ENCODE measurements at places on chromosomes 5 and 9.

DNA sequence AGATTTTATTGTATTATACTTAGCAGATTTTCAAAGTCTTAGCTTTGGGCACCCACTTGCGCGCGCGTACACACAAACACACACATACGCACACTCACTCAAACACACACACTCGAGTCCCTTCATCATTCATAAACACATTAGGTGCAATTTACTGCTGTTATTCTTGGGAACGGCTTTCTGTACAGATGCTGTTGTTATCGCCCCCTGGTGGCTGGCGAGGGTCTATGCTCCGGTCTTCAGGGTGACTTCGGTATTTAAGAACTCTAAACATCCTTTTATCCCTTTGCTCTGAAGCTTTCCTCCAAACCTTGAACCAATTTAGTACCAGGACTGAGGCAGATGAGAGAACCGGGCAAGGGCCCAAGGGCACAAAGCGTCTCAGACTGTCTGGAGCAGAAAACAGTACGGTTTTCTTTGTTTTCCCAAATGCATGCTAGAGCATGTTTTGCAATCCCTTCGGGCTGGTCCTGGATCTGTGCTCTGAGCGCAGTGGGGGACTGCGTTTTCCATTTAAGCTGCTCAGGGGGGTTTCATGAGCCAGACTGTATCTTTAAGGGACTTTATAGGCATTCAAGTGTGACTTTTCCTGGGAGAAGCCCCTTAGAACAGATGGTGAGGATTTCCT is 1.7 kb upstream of the SLIT3 start:
- H3K27ac ChIP-seq = no peak overlapping the region
- peak; percentile 1 for DNase-seq
- no peak overlapping the region for H3K4me3 ChIP-seq
- H3K36me3 ChIP-seq = no peaks in the 10 kb centered on the region

GRCh38 chr5:38258319-38259061 is at the start of gene EGFLAM:
Gene EGFLAM (plus strand): TSS chr5:38258559. CDS start chr5:38258755, 196 bp downstream.
- peaks cover 57% of the 10 kb centered on the region for H3K27me3 ChIP-seq
- H3K4me3 ChIP-seq = peak within 1 kb of the TSS; percentile 43
- no peak for DNase-seq
- H3K4me1 ChIP-seq = peaks cover 20% of the 10 kb centered on the region
- no peaks in the 10 kb centered on the region for H3K36me3 ChIP-seq
- no peak within 1 kb of the TSS for H3K27ac ChIP-seq

GRCh38 chr5:142852416-142853198 is 82.4 kb downstream of the ARHGAP26 start:
- H3K27ac ChIP-seq = no peak overlapping the region
- H3K36me3 ChIP-seq = no peaks in the 10 kb centered on the region
- H3K27me3 ChIP-seq = no peaks in the 10 kb centered on the region
- peaks cover 78% of the 10 kb centered on the region for H3K4me1 ChIP-seq

DNA sequence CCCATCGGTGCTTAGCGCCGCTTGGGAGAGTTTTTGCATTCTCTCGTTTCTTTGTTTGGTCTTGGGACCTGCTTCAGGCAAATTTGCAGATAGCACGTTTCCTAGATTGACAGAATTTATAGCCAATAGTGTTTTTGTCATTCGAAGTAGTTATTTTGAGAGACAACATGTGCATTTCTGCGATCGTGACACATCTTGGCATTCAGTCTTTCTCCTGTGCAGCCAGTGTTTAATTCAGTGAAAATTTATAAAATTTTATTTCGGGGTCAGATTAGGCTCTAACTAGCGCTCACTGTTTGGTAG is 830 bp downstream of the PRRC1 start:
- peak; percentile 62 for DNase-seq
- peaks cover 43% of the 10 kb centered on the region for H3K4me1 ChIP-seq
- peak overlapping the region; percentile 66 for H3K27ac ChIP-seq
- H3K27me3 ChIP-seq = no peaks in the 10 kb centered on the region
- H3K4me3 ChIP-seq = peak overlapping the region; percentile 90
- H3K36me3 ChIP-seq = peaks cover 21% of the 10 kb centered on the region

DNA sequence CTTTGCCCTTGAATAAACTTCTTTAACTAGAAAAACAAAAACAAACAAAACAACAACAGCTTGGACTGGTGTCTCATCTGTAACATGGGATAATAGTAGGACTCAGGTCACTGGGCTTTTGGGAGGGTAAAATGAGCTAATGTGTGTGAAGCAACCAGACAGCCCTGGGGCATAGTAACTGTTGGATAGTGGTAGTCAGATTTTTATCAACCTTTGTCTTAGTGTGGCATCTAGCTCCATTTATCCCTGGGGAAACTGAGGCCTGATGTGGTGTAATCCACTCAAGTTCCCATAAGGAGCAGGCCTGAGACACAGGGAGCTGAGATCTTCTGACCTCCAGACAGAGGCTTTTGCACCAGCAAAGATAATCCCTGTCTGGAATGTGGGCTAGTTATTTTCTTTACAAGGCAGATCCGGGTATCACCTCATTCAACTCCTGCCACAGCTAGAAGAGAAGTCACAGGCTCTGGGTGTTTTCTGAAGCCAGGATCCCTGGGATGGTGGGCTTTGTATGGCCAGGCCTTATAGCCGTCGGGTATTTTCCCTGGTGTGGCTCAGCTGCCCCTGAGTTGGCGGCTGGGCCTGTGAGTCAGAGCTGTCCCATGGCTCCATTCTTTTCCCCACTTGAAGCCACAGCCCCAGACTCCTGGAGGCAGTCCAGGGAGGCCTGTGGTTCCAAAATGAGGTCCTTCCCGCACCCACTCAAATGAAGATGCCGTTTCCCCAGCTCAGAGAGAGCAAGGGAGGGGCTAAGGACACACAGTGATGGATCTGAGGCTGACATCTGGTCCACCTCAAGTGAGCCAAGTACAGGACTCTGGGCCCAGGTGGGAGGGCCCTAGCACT is 26.1 kb upstream of the CSF1R start:
- no peak overlapping the region for H3K27ac ChIP-seq
- no peaks in the 10 kb centered on the region for H3K4me1 ChIP-seq
- H3K36me3 ChIP-seq = no peaks in the 10 kb centered on the region
- no peaks in the 10 kb centered on the region for H3K27me3 ChIP-seq
- no peak for DNase-seq

DNA sequence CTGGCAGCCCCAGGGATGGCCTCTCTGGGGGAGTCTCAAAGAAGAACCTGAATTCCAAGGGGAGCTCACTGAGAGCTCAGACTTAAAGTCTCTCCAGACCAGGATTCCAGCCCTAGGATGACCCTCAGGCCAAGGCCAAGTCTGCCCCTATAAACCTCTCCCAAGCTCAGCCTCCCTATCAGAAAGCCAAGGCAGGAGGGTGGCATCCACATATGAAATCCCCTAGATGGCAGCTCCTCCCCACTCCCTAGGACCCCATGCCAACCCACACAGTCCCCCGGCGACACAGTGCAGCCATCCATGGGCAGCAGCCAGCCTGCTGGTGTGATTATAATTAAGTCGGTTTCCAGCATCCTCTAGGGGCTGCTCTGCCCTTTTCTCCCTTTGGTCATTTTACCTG is 269.9 kb downstream of the CDK5RAP2 start:
- H3K36me3 ChIP-seq = peaks cover 2% of the 10 kb centered on the region
- H3K27me3 ChIP-seq = peaks cover 8% of the 10 kb centered on the region
- no peak for DNase-seq
- no peak overlapping the region for H3K4me3 ChIP-seq
- no peaks in the 10 kb centered on the region for H3K4me1 ChIP-seq

DNA sequence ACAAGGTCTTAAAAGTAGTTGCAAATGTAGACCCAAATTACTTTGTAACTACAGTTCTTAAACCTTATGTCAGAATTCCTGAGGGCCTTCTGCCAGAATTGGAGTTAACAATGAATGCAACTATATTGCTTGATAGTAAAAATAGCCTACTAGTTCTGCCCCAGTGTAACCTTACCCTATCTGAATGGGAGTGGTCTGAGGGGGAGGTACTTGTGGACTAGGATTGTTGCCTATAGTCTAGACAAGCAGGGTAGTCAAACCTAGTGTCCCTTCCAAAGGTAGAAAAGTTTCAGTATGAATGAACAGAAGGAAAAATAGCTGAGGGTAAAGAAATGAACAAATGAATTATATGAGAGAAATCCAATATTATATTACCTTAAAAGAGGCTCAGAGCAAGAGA is 242.2 kb downstream of the PJA2 start:
- H3K4me3 ChIP-seq = no peak overlapping the region
- H3K4me1 ChIP-seq = no peaks in the 10 kb centered on the region
- H3K27me3 ChIP-seq = no peaks in the 10 kb centered on the region
- peaks cover 2% of the 10 kb centered on the region for H3K36me3 ChIP-seq

DNA sequence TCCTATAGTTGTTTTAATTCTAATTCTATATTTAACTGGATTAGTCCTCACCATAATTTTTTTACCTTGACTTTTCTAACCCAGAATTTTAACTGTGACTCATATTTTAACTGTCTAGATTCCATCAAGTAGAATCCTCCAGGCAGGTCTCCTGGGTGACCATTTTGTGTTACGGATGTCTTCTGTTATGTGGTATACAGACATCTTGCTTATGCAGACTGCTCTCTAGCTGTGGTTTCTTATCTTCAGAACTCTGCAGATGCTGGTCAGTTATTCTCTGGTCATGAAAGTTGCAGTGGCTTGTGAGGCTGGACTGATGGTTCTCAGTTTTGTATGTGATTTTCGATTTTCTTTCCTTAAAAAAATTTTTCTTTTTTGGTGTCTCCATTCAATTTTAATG is 139.4 kb downstream of the ATG10 start:
- H3K36me3 ChIP-seq = no peaks in the 10 kb centered on the region
- H3K27ac ChIP-seq = no peak overlapping the region
- H3K4me3 ChIP-seq = no peak overlapping the region
- H3K27me3 ChIP-seq = no peaks in the 10 kb centered on the region
- no peak for DNase-seq
- peaks cover 9% of the 10 kb centered on the region for H3K4me1 ChIP-seq

GRCh38 chr9:103898550-103898949 is 195.6 kb upstream of the SMC2 start:
- no peak overlapping the region for H3K27ac ChIP-seq
- H3K27me3 ChIP-seq = no peaks in the 10 kb centered on the region
- DNase-seq = no peak
- H3K36me3 ChIP-seq = no peaks in the 10 kb centered on the region

GRCh38 chr9:130987054-130987453 is 21.9 kb upstream of the LAMC3 start:
- H3K4me1 ChIP-seq = no peaks in the 10 kb centered on the region
- no peak for DNase-seq
- H3K4me3 ChIP-seq = no peak overlapping the region
- H3K27ac ChIP-seq = no peak overlapping the region

GRCh38 chr5:38455796-38456330 is 100.6 kb downstream of the LIFR start:
- H3K4me1 ChIP-seq = peaks cover 42% of the 10 kb centered on the region
- no peak for DNase-seq
- no peak overlapping the region for H3K27ac ChIP-seq

DNA sequence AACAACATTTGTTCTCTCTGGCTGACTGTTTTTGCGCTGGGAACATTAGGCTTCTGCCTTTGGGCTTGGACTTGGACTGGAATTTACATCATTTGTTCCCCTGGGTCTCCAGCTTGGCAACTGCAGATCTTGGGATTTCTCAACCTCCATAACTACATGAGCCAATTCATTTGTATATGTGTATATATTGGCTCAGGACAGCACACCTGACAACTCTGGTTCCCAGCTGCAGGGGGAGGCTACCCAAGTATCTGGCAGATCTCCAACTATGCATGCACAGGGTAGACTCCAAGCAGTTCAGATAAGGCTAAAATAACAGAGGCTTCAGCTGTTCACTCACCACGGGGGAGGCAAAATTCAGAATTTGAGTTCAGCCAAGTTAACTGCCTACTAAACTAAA is 31.6 kb upstream of the F2RL1 start:
- H3K4me1 ChIP-seq = peaks cover 9% of the 10 kb centered on the region
- H3K27ac ChIP-seq = no peak overlapping the region
- no peaks in the 10 kb centered on the region for H3K27me3 ChIP-seq
- no peak overlapping the region for H3K4me3 ChIP-seq
- no peak for DNase-seq
- no peaks in the 10 kb centered on the region for H3K36me3 ChIP-seq

- peaks cover 14% of the 10 kb centered on the region for H3K27me3 ChIP-seq
- H3K36me3 ChIP-seq = no peaks in the 10 kb centered on the region
- peaks cover 26% of the 10 kb centered on the region for H3K4me1 ChIP-seq
- H3K4me3 ChIP-seq = peak overlapping the region; percentile 72
- DNase-seq = peak; percentile 51
Observed at GRCh38 chr9:96150324-96151227, 151.4 kb downstream of the HSD17B3 start.

DNA sequence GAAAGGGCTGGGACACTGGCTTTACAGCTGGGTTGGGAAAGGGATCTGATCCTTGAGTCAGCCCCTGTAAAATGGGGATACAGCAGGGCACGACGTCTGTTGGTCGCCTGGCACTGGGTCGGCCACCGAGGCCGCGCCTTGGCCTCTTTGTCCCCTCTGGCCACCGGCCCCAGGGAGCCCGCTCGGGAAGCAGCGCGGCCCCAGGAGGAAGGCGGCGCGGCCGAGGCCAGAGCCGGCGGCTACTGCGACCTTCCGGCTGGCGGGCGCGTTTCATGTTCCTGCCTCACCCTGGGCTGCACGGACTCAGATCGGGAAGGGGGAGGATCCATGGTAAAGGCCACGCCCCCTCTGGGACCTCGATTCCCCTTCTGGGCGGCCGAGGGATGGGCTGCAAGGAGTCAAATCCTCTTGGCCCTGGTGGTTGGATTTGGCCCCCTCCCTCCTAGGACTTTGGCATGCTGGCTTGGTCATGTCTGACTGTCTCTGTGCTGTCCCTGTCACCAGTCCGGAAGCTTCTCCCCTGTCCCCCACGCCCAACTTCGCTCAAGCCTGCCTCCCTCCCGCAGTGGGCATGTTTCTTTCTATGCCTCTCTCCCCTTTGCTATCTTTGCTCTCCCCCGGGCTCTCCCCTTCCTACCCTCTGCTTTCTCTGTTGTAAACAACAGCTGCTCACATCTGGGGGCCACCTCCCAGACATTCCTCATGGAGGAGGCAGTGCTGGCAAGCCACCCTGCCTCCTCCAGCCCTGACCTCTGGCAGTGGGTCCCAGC is 25.8 kb downstream of the FPGS start:
- H3K27me3 ChIP-seq = no peaks in the 10 kb centered on the region
- DNase-seq = no peak
- no peak overlapping the region for H3K4me3 ChIP-seq
- no peaks in the 10 kb centered on the region for H3K36me3 ChIP-seq
- no peak overlapping the region for H3K27ac ChIP-seq
- peaks cover 4% of the 10 kb centered on the region for H3K4me1 ChIP-seq

- DNase-seq = no peak
- H3K27me3 ChIP-seq = no peaks in the 10 kb centered on the region
- peaks cover 5% of the 10 kb centered on the region for H3K36me3 ChIP-seq
- H3K4me3 ChIP-seq = no peak overlapping the region
- H3K27ac ChIP-seq = no peak overlapping the region
Observed at GRCh38 chr5:31995006-31995405, 179.1 kb downstream of the GOLPH3 start.

Data from naive thymus-derived CD8-positive, alpha-beta T cell (primary cell).